HL-60 (cell line): ENCODE measurements at places on chromosomes 3 and 15.

GRCh38 chr15:100252779-100253417 is 88.9 kb downstream of the ADAMTS17 start:
- DNase-seq: no peak

DNA sequence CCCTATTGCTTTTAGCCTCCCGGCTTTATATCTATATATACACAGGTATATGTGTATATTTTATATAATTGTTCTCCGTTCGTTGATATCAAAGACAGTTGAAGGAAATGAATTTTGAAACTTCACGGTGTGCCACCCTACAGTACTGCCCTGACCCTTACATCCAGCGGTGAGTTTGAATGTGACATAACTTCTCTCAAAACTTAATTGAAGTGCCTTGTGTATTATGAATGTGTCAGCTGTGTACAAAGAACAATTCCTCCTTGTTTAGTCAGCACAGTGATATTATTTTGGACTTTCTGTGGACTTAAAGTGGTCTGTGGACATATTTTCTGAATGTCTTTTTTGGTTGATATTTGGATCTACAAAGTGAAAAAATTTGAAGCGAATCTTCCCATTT is 220 bp downstream of the TP63 start:
- no peak for DNase-seq

DNA sequence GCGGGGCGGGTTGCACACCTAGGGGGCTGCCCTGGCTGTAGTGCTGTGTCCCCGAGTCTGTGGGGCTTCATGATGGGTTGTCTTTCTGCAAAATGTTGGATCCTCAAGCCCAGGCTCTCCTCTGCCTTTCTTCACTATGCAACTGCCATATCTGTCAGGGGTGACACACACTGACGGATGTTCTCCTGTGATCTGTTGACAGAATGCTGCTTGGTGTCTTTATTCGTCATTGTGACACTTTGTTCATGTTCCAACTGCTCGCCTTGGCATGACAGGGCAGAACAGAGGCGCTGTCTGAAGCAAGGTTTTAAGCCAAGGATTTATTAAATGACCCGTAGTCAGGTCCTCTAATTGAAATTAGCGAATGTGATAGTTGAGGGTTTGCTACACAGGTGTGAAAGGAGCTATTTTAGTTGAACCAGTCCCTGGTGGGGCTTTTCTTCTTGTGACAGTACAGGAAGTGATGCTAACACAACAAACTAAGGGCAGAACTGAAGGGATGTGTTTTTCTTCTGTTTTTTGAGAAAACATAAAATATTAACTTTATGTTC is 173.4 kb downstream of the MCTP2 start:
- DNase-seq: no peak

DNA sequence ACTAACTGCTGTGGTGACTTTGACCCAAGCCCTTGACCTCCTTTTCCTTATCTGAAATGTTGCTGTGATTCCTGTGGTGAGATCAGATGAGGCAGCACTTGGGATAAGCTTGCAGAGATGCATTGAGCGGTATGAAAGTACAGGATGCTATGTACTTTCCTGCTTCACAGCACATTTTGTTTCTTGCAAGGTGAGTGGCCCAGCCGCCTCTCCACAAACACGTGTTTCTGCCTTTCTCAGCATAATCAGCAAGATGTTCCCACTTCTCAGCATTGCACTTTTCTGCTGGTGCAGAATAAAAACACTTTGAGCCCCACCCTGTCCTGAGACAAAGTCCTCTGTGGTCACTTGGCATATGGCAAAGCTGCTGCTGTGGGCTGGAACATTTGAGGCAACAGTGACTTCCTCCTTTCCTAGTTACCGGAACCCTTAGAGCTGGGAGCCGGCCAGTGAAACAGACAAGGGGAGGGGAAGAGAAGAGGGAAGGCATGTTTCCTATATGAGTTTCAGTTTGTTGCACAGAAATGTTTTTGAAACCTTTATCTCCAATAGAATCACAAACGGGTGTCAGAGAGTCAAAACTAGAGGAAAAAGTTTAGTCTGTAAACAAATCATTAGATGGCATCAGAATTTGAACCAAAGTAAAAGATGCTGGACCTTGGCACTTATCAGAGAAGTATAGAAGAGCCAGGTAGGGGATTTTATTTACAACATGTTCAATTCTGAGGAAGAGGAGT is 5.0 kb downstream of the NUDT16 start:
- DNase-seq: peak; percentile 87

GRCh38 chr3:22951910-22952309 is 251.2 kb upstream of the UBE2E2 start:
- no peak for DNase-seq

DNA sequence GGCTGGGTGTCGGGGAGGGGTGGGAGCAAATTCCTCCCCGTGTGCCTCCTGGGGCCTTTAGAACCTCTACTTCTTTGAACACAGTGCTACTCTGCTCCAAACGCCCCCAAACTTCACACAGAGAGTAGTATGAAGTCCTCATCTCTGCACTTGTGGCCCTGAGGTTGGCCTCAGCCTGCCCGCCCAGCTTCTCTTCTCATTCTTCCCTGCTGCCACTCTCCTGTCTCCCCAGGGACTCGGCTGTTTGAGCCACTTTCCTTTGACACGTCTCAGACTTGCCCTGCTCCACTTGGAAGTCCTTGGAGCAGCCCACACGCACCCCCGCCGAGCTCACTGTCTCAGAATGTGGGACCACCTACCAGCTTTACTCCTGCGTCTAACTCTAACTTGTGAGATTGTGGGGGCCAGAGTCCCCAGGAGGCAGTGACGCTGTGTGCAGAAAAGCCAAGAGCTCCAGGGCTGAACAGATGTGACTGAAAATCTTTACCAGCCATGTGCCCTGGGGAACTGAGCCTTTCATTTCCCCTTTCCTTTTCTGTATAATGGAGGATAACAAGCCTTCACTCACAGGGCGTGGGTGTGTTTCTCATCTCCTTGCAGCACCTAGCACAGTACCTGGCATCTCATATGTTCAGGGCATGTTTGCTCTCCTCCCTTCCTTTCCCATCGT is 233.6 kb upstream of the CTDSPL start:
- no peak for DNase-seq

DNA sequence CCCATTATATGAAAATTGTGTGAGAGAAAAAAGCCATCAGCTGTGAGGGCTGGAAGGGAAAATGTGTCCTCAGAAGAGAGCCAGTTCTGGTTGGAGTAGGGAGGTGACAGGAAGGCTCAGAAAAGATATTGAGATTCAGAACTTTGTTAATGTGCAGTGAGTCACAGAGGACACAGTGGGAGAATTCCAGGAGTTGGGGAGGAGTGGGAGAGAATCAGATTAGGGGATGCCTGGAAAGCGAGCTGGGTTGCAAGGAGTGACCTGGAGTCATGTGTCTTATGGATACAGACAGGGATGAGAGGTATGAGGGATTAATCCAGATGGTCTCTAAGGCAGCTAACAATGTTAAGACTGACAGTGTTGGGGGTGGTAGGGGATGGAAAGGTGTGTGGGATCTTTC is 67.5 kb downstream of the CHST2 start:
- no peak for DNase-seq

DNA sequence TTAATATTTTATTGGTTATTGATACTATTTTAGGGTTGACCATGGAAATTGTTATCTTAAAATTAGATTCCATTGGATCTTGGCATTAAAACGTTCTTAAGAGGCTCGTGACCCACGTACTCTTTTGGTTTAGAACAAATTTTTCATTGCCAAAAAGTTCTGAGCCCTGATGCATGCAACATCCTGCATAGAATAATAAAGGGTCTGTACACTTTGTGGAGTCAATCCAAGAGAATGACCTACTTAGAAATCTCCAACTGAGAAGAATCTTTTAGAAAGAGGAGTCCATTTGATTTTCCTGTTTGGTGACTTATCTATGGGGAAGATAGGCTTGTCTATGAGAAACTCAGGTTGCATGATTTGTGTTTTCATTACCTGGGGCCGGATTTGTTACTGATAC is 404.2 kb upstream of the RGMA start:
- no peak for DNase-seq

DNA sequence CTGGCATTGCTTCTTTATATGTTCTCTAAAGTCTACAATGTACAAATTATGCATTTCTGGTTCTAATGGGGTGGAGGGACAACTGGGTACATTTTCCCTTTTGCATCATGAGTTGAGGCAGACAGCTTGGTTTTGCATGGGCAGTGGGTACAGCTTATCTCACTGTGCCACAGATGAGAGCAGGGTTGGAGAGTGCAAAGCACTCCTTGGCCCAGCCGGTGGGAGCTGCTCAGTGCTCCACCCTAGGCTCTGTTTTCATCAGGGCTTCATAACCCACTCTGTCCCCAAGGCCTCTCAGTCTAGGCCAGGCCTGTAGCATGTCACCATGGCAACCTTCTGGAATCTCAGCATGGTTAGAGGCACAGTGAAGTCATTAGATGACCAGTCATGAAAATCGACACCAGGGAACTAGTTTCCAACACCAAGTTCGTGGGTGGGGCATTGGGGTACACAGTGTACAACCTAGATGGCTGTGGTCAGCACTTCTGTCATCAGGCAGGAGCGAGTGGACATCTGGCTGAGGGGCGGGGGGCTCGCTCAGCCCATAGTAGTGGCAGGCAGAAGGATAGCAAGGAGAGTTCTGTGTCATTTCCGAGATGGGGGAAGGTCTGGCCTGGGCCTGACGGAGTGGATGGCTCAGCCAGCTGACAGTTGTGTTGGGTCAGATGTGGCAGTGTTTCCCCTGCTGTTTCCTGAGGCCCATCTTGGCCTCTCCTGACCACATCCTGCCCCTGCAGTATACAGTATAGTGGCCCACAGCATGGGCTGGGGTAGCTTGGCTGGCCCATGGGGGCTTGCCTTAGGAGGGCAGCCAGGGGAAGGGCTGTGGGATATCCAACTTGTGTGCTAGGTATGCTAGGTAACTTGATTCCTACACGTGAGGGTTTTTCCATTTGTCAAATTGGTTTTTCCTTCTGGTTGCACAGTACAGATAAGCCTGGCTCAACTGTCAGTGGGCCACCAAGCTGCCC is 75.7 kb upstream of the PRR23C start:
- no peak for DNase-seq

DNA sequence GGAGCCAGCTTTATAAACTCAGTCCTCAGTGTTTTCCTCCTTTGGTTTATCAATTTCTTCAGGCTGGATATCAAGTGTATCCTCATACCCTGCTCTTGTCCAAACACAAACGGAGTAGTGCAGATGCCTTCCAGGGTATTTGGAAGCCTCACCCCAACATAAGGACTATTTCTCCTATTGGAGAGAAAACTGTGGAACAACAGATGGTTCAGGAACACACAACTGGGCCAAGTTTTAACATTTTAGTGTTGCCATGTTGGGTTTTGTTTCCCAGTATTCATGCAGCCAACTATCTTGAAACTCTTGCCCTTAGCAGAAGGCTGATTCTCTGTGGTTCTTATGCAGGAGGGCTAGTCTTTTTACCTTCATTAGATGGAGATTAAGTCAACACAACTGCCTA is 398.1 kb downstream of the GABRB3 start:
- no peak for DNase-seq

DNA sequence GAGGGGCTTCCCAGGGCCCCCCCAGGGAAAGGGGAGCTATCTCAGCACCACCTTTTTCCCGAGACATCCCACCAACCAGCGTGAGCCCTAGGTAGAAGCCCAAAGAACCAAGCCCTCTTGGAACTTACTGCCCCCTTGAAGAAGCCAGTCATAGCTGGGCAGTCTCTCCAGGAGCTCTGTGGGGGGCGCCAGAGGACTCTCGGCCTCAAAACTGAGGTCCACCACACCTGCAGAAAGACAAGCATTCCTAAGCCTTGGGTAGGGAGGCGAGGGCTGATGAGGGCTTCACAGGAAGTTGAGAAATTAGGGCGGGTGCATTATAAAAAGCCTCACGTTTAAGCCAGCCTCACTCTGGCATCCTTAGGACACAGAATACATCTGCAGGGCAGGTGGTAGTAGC is 9.0 kb downstream of the SSUH2 start:
- no peak for DNase-seq

- no peak for DNase-seq
Observed at GRCh38 chr3:42498791-42499477, 3.5 kb upstream of the VIPR1 start.

GRCh38 chr3:61425356-61425755 is 136.0 kb upstream of the PTPRG start:
- no peak for DNase-seq

- peak; percentile 7 for DNase-seq
Observed at GRCh38 chr3:161310649-161311423, 60.5 kb downstream of the SPTSSB start.

DNA sequence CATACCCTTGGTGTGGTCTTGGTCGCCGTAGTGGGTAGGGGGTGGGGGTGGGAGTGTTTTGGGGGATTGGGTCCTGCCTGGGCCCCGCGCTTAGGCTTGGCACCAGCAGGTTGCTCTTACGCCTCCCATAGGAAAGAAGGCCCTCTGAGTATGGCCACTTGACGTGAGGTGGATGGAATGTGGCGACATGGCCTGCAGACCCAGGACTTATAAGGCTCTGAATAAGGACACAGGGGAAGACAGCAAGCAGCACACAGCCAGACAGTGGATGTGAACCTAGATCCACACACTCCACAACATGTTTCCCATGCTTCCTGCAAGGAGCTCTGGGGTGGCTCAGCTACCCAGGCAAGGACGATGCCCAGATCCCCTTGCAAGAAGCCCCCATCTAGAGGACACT is 12.4 kb downstream of the RBPMS2 start:
- DNase-seq: no peak

DNA sequence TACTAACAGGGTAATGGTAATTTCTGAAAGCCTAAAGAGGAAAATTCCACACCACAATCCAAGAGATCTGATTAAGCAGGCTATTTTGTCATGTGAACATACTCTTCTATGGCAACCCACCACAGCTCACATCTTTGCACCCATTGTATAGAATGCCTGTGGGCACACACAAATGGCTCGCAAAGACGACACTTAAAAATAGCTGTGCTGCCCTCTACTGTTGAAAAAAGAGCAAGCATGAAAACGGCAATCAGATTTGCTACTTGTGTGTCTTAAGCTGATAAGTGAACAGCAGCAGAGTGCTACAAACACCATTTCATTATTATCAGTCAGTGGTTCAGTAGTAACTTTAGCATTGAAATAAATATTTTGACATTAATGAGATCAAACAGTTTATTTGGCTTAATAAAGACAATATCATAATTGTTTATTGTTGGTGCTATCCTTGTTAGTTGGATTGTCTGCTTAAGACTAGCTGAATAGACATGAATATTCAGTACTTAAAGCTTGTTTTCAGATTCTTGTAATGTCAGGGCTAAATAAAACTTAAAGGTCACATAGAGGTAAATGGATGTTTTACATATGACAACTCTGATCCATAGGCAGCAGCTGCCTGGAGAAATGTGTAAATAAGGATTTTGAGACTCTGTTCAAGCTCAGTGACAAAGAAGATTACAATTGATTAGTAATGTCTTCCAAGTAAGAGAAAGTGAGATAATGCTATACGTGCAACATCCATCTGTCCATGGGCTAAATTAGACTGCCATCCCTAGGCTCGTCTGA is 199.1 kb downstream of the LRRN1 start:
- peak; percentile 56 for DNase-seq

GRCh38 chr3:16474216-16474615 is 39.3 kb downstream of the RFTN1 start:
- no peak for DNase-seq

DNA sequence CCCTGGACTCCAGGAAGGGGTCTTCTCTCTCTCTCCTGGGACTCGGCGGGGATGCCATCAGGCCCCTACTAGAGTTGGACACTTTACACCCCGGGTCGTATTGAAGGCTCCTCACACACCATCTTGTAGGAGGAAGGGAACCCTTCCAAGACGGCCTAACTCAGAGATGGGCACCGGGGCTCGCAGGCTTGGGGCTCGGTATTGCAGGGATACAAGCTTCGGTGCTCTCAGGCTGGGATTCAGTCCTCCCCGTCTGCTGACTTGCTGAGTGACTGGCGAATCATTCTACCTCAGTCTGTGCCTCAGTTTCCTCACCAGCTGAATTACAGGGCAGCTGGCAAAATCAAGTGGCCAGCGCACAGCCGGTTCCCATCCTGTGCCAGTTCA is 419 bp upstream of the CALML4 start:
- DNase-seq: no peak
